ENCODE measurements at places on chromosomes 3 and 15.

GRCh38 chr3:59782664-59783063, 732.8 kb upstream of the CFAP20DC start:
- no peak for DNase-seq

DNA sequence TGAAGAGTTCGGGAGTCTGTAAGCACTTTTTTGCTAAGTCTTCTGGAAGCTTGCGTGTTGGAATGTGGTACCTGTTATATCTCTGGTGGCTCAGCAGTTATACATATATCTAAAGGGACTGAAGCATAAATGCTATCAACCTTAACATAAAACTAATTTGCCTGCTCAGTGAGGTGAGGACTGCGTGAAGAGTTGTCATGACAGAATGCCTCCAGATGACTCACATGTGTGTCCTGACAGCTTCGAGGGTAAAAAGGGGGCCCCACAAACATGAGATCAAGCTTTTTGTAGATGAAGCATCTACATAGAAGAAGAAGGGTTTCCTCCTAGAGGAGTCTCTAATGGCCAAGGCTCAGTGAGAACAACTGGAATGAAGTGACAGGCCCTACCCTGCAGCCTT, 88.8 kb upstream of the C3orf80 start:
- DNase-seq, result no peak

- no peak for DNase-seq
Measured at GRCh38 chr3:50373146-50374051, 14.1 kb upstream of the TMEM115 start.

DNA sequence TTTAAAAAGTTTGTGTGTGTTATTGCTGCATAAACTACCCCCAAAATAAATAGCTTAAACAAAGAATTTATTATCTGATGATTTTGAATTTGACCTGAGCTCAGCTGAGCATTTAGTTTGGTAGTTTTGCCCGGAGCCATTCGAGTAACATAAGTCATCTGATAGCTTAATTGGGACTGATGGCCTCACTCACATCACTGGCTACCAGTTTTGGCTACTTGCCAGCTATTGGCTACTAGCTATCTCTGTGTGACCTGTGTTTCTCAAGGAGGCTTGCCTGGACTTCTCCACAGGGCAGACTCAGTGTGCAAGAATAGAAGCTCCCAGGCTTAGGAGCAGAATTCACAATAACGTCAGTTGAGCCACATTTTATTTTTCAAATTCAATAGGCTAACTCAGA, 9.0 kb downstream of the CNTN3 start:
- no peak for DNase-seq

- no peak for DNase-seq
Measured at GRCh38 chr3:46056686-46057085, 29.4 kb upstream of the XCR1 start.

GRCh38 chr3:64748244-64748904, 60.6 kb upstream of the ADAMTS9 start:
- DNase-seq, result no peak

DNA sequence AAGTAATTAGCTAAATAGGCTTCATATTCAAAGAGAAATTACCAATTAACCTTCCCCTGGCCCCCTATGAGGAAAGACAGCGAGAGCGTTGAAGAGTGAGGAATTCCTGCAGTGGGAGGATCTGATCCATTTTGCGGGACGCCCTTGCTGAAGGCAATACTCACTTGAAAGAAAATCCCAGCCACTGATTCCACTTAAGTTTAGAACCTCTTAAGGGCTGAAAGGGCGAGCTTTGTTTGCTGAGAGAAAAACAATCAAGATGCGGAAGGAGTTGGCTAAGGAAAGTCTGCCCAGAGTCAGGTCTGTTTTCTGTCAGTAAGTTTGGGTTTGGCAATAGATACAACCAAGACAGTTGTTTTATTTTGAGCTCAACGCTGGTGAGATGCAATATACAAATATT, 102.8 kb upstream of the GBE1 start:
- DNase-seq, result no peak

- DNase-seq, result no peak
Measured at GRCh38 chr15:58471348-58471747, 39.6 kb downstream of the LIPC start.

DNA sequence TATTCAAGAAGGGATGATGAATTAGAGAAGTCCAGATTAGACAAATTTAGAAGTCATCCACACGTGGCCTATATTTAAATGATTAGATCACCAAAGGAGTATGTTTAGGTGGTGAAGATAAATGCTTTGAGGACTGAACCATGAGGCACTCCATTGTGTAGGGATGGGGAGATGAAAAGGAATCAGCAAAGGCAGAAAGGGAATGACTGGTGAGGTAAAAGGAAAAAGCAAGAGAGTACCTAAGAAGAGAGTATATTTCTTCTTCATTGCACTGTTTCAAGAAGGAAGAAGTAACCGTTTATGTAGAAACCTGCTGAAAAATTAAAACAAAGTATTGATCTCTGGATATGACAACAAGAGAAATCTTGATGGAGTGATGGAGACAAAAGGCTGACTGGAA, 40.7 kb downstream of the DENND4A start:
- no peak for DNase-seq
